ENCODE measurements at places on chromosomes 5 and 9.

DNA sequence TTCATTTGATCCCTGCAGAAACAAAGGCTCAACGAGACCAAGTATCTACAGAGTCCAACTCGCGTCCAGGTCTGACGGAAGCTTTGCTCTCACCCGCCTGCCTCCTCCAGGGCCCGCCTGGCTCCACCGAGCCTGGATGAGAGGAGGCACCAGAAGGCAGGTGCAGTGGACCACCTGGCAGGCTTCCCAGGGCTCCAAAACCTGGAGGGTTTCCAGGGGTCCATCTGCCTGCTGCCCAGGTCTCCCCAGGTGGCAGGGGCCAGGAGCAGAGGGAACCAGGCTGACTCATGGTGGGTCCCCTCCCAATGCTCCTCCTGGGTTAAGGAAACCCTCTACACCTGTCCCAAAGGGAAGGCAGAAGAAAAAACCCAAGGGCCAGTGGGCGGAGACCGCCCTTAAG, 59.5 kb downstream of the VAV2 start:
- DNase-seq: no peak

DNA sequence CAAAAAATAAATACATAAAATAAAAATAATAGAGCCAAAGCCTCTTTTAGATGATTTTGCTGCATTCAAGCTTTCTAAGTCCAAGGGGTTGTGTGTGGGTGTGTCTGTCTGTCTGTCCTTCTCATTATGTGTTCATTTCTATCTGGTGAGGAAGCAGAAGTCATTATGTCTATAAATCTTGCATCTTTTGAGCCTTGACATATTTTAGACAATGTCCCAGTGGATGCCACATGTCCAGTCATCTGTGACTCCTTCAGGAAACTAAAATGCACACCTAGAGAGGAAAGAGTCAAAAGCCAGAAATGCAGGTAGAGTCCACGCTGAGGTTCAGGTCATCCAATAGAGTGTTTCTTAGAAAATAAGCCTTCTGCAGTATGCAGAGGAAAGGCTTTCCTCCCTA, 80.9 kb downstream of the GALNT10 start:
- DNase-seq: no peak

GRCh38 chr9:15244001-15244441, 63.0 kb downstream of the TTC39B start:
- no peak for DNase-seq

GRCh38 chr5:31135542-31135941, 57.9 kb upstream of the CDH6 start:
- DNase-seq: no peak

DNA sequence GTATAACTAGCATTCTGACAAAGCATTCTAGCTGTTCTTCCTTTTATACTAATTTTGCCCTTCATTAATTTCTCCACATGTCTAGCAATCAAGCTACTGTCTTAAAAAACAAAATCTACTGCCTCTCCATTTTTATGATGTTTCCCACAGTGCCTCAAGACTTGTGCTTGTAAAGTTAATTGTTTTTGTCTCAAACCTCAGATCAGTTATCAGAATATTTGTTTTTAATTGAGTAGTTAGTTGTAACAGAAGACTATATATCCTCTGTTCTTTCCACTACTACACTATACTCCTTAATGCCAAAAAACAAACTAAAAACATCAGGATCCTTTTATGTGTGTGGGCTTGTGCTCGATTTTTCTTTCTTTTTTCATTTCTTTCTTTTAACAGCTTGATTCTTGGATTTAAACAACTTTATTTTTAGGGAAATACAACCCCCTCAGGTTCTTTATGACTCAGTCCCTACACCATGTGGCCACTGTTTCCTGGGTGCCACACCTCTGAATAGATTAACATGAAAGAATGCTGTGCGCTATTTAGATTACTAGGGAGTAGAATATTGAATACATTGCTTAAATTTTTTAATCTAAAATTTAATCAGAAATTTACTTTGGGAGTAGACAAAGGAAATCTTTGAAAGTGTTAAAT, 1.2 kb downstream of the ASPN start:
- no peak for DNase-seq

DNA sequence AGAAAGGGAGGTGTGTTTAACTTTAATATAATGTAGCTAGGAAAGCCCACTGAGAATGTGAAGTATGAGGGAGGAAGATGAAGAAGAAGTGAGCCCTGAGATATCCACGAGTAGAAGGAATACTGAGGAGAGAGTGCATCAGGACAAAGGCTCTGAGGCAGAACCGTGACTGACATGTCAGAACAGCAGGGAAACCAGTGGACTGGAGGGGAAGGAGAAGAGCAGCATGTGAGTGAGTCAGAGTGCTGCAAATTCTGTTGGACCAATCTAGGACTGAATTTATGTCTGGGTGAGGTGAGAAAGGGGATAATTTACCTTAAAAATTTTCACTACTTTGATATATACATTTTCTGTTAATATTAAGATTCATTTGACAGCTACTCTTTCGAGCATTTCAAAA, 110.3 kb downstream of the ST8SIA4 start:
- DNase-seq: no peak

DNA sequence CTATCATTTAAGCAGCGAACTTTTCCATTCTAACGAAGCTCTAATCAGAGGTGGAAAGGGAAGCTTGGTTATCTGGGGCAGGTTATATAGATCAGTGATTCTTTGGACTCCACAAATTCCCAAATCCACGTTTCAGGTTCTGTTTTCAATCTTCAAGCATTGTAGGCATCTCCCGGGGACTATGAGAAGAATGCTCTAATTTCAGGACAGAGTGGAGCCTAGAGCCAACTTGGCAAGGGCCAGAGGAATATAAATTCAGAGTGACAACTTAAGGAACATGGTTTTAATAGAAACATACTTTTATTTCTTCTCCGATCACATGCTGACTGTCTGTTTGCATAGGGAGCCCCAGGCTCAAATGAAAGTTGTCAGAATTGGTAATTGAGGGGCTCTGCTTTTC, 514.0 kb upstream of the KLF4 start:
- no peak for DNase-seq

- DNase-seq: no peak
Observed at GRCh38 chr5:21173526-21173925, 1185.5 kb upstream of the CDH18 start.

DNA sequence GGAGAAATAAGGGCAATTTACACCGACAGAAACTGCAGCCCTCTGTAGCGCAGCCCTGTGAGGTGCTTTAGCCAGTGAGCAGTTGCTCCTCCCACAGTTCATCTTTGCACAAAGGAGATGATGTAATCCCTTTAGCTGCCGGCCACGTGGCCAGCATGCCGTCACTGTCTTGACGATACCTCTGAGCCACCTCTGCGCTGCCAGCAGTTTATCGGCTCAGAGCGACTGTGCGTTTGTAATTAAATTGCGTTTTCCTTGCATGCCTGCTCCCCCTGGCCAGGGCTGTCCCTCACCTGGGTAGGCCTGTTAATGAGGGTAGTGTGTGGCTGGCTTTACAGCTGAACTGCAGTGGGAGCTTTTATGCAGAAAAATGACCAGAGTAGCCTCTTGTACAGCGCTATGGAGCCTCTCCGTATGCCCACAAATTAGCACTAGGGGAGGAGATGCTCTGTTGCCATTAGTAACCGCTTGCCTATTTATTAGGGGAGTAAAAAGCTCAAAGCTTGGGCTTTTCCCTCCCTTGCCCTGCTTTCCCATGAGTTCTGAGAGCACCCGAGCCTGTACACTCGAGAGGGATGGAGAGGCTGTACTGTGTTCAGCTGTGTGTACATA, 107.0 kb downstream of the TRIO start:
- no peak for DNase-seq

GRCh38 chr5:156271569-156271968, 55.4 kb upstream of the SGCD start:
- no peak for DNase-seq

GRCh38 chr5:57841676-57842363, 359.2 kb upstream of the ACTBL2 start:
- no peak for DNase-seq

GRCh38 chr9:4572184-4572826, 82.0 kb downstream of the SLC1A1 start:
- no peak for DNase-seq
